Hematopoietic multipotent progenitor cell treated with erythropoietin and hydrocortisone succinate and interleukin-3 and kit ligand, for 17 days (in vitro differentiated cells): ENCODE measurements at places on chromosomes 6 and 20.

GRCh38 chr20:44080646-44081267, 106.2 kb downstream of the JPH2 start:
- peak; percentile 79 for DNase-seq

- no peak for DNase-seq
These were observed 47.9 kb upstream of the EPB41L1 start for GRCh38 chr20:36106606-36107005.

- no peak for DNase-seq
These were observed at the start of the genes DUSP15 and TTLL9 for GRCh38 chr20:31869942-31870725. TSS of gene DUSP15 (minus strand) at chr20:31870527. CDS start at chr20:31870337, 190 bp downstream. TSS of gene TTLL9 (plus strand) at chr20:31870634. CDS start at chr20:31871127, 493 bp downstream.

GRCh38 chr6:170295510-170296422, 4.9 kb upstream of the DLL1 start:
- no peak for DNase-seq
